Jurkat, Clone E6-1 (cell line): ENCODE measurements at places on chromosomes 16 and 17.

GRCh38 chr17:76597156-76598003 lies 11.7 kb upstream of the ST6GALNAC2 start:
- DNase-seq, result no peak

GRCh38 chr17:56985371-56986162 lies 7.6 kb downstream of the SCPEP1 start:
- DNase-seq, result no peak

GRCh38 chr16:53503991-53504663 lies 1.1 kb upstream of the AKTIP start:
- no peak for DNase-seq

DNA sequence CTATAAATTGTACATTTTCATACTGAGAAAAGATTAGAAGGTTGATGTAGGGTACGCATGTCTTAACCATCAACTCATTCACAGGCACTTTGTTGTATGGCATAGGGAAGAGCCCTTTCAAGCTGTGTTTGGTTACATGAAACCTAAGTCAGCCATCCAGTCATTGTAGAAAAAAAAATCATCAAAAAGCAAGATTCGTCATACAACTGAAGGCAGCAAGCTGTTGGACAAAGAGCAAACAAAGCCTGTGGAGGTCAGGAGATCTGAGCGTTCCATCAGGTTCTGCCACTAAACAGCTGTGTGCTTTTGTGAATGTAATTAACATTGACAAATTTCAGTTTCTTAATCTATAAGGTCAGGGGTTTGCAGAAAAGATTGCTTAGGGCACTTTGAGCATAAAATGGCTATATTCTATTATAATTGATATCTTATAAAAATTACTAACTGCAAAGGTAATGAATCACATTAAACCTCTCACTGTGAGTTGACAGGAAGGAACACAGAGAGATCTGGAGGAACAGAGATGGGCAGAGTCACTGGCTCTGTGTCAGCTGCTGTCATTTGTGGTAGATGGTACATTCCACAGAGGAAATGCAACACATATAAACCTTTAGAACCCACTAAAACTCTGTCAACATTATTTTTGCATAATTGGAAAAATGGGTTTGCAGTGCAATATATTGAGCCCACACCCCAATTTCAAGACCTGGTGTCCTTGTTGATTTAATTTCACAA lies 66.3 kb upstream of the MYOCD start:
- no peak for DNase-seq

- DNase-seq, result no peak
Observed at GRCh38 chr16:48383009-48383876, 2.0 kb downstream of the SIAH1 start.

DNA sequence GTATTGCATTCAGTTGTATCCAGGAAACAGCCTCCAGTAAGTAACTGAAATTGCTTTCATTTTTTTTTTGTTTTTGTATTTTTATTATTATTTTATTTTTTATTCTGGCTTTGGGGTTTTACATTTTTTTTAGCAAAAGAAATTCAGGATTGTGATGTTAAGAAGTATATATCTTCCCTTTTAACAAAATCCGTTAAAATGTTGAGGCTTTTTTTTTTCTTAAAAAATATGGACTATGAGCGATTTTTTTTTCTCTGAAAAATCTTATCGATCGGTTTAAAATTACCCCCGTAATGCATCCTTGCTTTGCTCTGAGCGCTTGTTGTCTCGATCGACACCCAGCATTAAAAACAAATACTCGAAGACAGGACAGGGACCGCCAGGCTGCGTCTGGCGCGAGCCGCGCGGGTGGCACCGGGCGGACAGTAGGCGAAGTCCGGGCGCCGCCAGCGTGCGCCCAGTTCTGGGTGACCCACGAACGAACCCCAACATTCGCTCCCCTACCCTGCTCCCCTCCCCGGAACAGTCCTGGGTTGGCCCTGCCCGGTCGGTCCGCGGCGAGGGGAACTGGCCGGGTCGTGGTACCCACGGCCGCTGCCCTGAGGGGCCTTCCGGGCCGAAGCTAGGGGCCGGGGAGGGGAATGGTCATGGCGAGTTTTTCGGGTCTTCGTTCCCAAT lies 482 bp downstream of the BAHCC1 start:
- DNase-seq, result no peak

GRCh38 chr17:56913000-56913311 lies 893 bp downstream of the TRIM25 start:
- DNase-seq, result no peak

- no peak for DNase-seq
Observed at GRCh38 chr17:36196131-36196486, 449 bp downstream of the CCL3L1 start.

- DNase-seq, result peak; percentile 85
Observed at GRCh38 chr16:68287276-68288251, 23.2 kb downstream of the SLC7A6OS start.

GRCh38 chr17:66790501-66791061 lies 44.3 kb upstream of the CACNG5 start:
- no peak for DNase-seq

GRCh38 chr17:74798239-74798707 lies 22.1 kb upstream of the NAT9 start:
- DNase-seq, result no peak

GRCh38 chr17:6756425-6757031 lies 682 bp downstream of the XAF1 start:
- DNase-seq, result no peak

DNA sequence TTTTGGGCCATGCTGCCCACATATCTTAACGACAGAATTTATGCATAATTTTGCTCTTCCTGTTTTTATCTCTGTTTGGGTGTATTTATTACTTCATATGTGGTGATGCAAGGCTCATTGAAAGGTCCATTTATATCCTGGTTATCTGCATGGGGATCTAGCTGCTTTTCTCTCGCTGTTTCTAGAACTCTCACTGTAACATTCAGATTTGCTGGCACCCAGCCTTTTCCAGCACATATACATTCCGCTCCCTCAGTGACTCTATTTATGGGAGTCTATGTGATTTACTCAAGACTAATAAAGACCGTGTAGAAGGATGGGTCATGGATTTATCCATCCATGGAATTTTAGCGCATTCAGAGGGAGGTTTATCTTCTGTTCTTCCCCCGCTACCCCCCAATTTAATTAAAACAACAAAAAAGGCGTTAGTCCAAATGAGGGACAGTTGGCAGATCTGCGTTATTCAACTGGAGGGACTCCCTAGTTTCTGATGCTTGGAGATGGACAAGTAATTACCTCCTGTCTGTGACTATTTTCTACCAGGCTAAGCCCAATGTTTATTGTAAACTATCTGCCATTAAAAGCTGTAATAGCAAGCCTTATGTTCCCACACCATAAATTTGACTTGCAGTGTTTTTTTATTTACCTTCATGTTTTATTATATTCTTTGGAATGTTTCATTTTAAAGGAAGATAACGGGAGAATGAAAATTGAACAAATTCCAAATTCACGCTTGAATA lies 19.8 kb upstream of the MARCHF10 start:
- no peak for DNase-seq

DNA sequence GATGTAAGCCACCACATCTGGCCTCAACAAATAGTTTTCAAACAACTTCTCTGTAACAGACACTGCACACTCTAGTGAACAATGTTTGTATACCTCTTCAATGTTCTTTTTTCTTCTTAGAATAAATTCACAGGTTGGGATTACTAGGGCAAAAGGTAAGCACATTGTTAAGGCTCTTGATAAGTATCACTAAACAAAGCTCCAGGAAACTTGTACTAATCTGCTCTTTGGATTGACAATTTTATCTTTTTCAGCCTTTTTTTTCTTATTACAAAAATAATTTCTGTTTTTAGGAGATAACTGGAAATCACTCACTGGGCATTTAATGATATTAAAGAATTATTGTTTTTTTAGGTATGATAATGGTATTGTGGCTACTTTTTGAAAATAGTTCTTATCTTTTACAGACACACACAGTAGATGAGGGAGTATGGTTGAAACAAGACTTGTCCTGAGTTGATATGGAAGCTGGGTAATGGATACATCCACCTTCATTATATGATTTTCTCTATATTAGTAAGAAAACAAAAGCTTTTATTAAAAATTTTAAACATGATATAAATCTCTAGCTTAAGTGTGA lies 7.7 kb upstream of the MPRIP start:
- no peak for DNase-seq

DNA sequence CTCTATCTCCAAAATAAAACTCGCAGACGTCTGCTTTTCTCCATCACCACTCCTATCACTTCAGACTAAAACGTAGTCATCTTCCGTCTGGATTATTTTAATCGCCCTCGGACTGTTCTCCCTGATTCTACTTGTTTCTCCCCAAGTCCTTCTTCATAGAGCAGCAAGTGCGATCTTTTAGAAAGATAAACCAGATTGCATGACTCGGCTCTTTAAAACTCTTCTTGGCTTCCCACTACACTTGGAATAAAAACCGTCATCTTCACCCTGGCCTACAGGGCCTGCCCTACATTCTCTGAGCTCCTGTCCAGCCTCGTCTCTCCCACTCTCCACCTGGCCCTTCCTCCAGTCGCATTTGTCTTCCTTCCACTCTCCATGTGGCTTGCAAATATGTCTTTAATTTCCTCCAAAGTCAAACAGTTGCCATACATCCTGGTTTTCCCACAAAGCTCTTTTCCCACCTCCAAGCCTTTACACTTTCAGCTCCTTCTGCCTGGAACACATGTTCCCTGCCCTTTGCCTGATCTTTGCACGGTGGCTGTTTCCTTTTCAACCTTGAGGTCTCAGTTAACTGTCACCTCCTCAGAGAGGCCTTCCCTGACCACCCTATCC lies 70.5 kb upstream of the DHX40 start:
- DNase-seq, result no peak

DNA sequence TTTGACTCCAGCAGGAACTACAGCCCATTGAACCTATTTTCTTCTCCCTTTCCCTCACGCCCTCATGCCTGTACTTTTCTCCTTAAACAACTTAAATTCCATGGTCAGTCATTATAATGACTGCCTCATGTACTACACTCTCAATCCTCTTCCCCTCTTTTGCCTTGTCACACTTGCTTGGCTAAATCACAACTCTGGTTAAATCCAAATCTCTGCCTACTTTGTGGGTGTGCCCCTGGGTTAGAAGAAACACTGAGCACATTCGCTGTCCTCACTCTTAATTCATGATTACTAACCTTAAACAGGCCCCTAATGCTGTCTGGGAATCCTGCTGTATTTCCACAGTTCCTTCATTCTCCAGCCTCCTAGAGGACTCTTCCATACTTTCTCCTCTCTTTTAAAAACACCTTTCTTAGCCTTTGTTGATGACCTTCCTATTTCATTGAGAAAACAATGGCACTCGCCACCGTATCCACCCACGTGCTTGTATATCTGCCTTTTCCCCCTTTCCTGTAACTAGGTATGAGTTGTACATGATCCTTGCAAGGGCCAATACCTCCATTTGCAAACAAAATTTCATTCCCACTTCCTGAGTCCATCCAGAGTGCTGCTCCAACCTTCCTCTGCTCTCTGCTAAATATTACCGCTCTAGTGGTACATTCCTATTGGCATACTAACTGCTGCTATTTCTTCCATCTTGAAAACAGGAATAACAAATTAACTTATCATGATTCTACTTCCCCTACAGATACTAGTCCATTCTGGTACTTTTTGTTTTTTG lies 28.9 kb downstream of the ZNRF1 start:
- DNase-seq, result no peak

DNA sequence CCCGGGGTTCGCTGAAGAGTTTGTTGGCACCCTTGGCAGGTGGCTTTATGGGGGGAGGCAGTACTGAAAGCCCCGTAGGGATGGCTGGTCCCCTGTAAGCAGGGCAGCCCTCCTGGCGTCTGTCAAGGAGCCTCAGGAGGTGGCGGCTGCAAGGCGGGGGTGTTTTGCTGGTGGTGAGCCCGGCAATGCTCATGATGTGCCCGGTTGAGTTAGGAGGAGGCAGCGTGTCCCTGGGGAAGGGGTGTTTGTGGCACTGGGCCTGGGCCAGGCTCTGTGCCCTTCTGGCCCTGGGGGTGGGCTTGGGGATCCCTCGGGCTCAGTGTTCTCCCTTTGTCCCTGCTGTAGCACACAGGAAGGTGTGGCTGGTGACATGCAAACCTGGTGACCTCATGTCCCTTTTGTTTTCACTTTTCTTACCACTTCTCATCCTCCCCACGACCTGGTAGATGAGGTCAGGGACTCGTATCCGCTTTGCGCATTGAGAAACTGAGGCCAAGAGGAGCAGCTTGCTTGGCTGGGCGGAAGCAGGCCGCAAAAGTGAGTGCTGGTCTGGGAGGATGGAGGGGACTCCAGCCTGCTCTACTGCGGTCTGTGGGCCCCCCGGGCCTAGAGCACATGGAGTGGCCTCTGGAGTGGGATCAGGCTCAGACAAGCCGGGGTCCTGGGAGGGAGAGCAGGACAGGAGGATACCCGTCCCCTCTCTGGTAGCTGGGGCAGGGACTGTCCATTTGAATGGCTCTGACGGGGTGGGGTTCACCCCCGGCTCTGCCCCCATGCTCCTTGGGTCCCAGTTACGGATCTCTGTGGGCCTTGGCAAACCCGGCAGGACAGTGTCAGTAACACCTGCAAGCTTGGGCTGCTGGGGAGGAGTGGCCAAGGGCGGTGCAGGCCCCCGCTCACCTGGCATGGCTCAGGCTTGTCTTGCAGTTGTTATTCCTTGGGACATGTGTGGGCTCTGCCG lies 2.2 kb downstream of the SNN start:
- no peak for DNase-seq

GRCh38 chr17:38707678-38708351 lies 2.7 kb downstream of the MLLT6 start:
- DNase-seq, result no peak

- no peak for DNase-seq
Observed at GRCh38 chr17:1752425-1753262, 9.2 kb upstream of the SERPINF1 start.

DNA sequence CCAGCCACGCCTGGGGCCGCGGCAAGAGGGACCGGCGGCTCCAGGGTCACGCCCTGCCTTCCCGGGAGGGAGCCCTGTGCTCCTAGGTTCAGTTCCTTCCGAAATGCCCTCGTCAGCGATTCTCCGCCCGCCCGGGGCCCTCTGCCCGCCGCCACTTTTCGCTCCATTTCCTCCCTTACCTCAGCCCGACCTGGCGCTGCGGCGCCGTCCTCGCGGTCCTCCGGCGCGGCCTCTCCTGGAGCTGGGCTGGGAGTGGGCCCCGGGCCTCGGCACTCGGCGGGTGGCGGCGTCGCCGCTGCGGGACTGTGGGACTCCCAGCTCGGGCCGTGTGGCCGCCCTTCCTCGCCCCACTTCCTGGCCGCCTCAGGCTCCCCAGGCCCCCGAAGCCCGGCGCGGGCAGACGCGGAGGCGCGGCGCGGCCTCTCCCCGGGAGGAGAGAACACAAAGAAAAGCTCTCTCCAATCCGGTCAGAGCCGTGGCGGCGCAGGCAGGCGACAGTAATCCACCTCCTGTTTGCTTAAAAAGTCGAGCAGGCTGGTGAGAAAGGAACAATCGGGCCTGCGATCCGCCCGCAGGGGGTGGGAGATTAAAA lies 1.6 kb downstream of the BAHCC1 start:
- DNase-seq, result peak; percentile 58

GRCh38 chr16:75383141-75383540 lies 50.2 kb downstream of the CFDP1 start:
- no peak for DNase-seq

GRCh38 chr16:49455991-49456745 lies 82.6 kb downstream of the C16orf78 start:
- DNase-seq, result no peak
